ENCODE measurements at places on chromosomes 2 and 18.
A peak's percentile ranks its signal among the peaks of the same experiment; 100 is the strongest.

- no peak for DNase-seq
Observed at GRCh38 chr2:43241558-43241957, 15.2 kb upstream of the ZFP36L2 start.

- no peak for DNase-seq
Observed at GRCh38 chr2:12587228-12587627, 129.5 kb upstream of the TRIB2 start.

- DNase-seq = peak; percentile 71
Observed at GRCh38 chr2:159614534-159615366, 1.6 kb downstream of the BAZ2B start.

- no peak for DNase-seq
Observed at GRCh38 chr18:1412655-1413322, 508.1 kb downstream of the ADCYAP1 start.

GRCh38 chr2:231001921-231002320, 6.0 kb downstream of the SPATA3 start:
- DNase-seq = no peak

DNA sequence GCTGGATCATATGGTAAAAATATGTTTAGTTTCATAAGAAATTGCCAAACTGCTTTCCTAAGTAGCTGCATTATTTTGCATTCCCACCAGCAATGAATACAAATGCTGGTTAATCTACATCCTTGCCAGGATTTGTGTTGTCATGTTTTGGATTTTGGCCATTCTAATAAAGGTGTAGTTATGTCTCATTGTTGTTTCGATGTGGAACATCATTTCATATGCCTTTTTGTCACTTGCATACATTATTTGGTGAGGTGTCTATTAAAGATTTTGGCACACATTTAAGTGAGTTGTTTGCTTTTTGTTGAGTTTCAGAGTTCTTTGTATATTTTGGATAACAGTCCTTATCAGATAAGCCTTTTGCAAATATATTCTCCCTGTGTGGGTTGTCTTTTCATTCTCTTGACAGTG, 299.2 kb upstream of the TFPI start:
- DNase-seq = no peak
